ENCODE measurements at places on chromosomes 16 and 17.

- no peak for DNase-seq
These were observed 143.9 kb upstream of the HS3ST2 start for GRCh38 chr16:22670044-22670536.

DNA sequence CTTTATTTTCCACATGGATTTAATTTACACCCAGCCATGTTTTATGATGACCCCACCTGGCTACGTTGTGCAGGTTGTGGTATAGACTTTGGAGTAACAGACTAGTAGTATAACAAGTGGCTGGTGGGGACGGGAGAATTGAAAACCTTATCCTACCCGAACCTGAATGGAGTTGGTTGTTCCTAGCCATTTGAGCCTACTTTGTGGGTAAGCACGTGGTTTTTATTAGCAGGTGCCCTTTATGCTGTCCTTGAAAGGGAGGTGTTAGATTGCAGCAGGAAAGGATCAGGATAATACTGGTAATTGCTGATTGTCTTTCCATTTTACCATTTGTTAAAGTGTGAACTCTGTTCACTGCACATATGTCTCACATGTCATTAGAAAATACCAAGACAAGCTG lies 31.9 kb upstream of the PHAF1 start:
- peak; percentile 67 for DNase-seq

DNA sequence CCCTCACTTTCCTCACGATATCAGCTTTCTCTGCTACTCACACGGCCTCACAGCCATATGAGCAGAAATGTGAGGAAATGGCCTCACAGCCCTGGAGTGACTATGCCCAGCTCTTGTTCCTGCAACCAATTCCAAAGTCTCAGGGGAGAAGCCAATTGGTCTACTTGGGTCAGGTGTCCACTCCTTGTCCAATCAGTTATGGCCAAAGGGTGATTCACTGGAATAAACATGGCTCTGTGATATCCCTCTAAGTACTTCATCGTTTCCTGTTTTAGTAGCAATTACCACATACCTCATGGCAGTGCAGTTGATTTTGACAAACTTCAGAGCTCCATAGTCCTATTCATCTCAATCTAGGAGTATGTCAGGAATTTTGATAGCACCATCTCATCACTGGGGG lies 195.4 kb downstream of the KATNIP start:
- no peak for DNase-seq

DNA sequence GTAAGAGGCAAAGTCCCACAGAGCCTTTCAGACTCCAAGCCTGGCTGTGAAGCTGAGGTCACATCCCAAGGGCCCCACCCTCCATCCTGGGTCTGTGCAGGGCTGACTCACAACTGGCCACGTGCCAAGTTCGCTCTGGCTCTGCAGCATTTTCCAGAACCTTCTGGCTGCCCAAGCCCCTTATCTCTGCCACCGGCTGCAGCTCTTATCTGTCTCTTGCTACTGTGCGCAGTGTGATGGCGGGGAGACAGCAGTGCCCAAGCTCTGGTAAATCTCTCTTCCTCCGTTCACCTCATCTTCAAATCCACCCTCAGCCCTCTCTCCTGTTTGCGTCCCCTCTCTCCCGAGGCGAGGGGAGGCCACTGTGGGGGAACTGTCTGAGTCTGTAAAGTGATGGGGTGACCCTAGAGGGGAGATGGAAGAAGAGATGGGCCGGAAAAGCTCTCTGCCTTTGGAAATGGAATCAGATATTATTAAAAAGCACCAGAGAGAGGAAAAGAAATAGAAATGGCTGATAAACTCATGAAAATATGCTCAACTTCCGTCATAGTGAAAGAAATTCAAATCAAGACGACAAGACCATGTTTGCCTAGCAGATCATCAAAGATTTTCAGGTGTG lies 162.7 kb upstream of the CDC42EP4 start:
- no peak for DNase-seq

- DNase-seq: no peak
These were observed 72.0 kb downstream of the FTO start for GRCh38 chr16:53775821-53776431.

GRCh38 chr16:14427371-14427948 lies 202.6 kb downstream of the PARN start:
- no peak for DNase-seq

GRCh38 chr17:19645734-19646201 lies 2.8 kb upstream of the ALDH3A2 start:
- DNase-seq: no peak

DNA sequence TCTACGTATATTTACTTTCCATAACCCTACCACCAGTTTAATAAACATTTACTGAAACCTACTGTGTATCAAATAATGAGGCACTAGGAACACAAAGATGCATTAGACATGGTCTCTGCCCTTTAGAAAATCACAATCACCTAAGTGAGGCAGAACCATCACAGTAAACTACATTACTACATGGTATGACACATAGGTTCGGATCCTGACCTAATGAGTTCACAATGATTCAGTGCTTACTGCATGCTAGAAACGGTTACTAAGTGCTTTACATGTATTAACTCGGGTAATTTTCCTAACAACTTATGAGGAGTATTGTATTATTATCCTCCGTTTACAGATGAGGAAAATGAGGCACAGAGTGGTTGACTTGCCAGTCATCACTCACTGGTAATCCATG lies 5.2 kb upstream of the SYNRG start:
- no peak for DNase-seq

DNA sequence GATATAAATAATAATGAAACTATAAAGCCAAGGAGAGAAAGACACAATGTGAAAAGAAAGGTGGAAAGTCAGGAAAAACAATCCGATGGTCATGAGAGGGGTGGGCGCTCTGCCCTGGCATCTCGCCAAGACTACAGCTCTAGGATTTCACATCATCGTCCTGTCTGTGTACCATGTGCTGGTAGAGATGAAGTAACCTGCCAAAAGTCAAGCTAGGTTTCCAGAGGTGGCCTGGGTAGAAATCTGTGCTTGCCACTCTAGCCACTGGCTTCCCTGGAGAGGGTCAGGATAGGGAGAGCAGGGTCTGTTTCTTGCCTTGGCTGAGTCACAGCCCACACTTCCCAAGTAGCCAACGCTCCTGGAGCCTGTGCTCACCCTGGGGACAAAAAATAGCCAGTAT lies 31.0 kb upstream of the TRAP1 start:
- DNase-seq: no peak

- DNase-seq: peak; percentile 27
These were observed 348.3 kb downstream of the CPPED1 start for GRCh38 chr16:12455287-12455798.

DNA sequence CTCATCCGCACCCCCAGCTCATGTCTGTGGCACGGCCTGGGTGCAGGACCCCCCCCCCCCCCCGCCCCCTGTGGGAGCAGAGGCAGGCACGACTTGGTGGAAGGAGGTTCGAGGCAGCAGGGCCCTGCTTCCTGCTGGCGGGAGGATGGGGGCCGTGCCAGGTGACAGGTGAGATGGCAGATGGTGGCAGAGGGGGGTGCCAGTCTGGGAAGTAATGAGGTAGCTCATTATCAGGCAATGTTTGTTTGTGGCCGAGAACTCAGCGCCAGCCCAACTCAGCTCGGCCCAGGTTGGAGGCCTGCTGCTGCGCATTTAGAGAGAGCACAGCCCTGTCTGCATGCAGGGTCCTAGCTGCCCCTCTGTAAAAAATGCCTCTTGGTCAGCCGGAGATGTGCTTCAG lies 40.1 kb upstream of the JPH3 start:
- no peak for DNase-seq

DNA sequence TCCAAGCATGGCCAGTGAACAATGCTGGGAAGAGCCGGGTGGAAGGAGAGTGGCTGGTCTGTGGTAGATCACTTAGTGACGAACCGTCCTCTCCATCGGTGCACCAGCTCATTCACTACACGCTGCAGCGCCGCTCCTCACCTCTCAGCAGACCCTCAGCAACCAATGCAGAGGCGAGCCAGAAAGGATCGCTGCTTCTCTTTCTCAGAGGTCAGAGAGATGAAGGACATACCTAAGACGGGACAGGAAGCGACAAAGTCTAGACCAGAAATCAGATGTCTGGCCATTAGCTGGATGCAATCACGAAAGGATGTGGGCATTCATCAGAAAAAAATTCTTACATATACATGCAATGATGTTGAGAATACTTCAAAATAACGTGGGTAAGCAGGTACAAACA lies 26.9 kb downstream of the NSMCE1 start:
- no peak for DNase-seq

- no peak for DNase-seq
These were observed 43.8 kb downstream of the PIMREG start for GRCh38 chr17:6488008-6488539.

DNA sequence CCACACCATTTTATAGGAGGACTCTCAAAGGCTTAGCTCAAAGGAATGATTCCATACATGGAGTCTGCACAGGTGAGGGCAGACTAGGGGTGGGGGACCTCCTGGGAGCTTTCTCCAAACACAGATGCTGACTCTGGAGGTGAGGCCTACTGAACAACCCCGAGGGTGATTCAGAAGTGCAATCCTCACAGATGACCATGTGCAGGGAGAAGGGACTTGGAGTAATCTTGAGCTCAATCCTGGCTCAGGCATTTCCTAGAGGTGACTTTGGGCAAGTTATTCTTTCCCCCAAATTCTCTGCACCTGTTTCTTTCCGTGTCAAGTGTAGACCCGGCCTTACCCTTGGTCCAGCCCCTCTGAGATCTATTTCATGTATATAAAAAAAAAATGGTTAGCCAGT lies 401.5 kb downstream of the SLC39A11 start:
- no peak for DNase-seq
